Activated T-helper 1 cell treated with anti-CD3 and anti-CD28 coated beads, Interleukin-2, amount 50 U/mL, for 16 hours (primary cell): ENCODE measurements at places on chromosomes 12 and 14.

GRCh38 chr12:31324845-31325523, 966 bp downstream of the SINHCAF start:
- DNase-seq = peak; percentile 15

GRCh38 chr12:108215458-108215857, 86.4 kb downstream of the WSCD2 start:
- DNase-seq = no peak

- no peak for DNase-seq
These were observed 330.2 kb downstream of the DPF3 start for GRCh38 chr14:72563676-72564075.

- DNase-seq = no peak
These were observed 20.7 kb upstream of the NEK9 start for GRCh38 chr14:75147423-75148071.

- DNase-seq = no peak
These were observed 85.2 kb downstream of the TMTC3 start for GRCh38 chr12:88227263-88227662.

DNA sequence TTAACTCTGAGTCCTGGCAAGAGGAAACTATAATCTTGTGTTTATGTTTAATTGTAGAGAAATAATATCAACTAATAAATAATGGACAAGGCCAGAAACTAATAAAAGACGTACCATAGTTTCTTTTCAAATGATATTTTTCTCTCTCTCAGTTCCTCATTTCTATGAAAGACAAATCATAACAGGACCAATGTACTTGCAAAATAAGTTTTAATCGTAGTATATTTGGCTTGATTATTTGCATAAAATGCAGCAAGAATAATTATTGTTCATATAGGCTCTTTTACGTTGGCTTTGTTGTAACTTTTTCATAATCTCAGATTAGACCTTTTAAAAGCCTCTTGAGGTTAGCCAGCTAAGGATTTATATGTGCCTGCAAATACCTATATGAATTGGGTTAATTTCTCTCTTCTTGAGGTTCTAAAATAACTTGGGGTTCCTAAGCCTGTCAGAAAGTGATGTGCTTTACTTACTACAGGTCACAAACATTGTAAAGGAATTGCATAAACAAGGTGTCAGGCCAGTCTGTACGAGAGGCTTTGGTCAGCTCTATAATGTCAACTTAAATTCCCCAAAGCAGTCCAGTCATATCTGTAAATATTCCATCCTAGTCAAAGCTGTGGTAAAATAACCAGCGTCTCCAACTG, 152.8 kb upstream of the PTPRQ start:
- DNase-seq = no peak

DNA sequence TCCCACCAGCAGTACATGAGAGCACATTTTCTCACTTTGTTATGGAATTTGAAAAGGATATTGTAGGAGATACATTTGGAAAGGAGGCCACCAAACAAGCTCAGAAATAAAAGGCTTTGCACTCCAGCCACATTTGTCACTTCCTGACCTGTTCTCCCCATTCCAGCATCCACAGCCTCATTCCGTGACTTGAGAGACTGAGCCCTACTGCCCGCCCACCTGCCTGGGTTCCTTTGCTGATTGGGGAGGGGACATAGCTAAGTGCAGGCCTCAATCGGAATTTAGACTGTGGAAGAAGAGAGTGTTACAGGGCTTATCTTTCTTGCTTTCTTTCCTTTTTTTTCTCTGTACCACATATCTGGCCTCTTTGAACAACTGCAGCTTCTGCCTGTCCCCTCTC, 735.4 kb upstream of the TMEM132C start:
- DNase-seq = no peak

DNA sequence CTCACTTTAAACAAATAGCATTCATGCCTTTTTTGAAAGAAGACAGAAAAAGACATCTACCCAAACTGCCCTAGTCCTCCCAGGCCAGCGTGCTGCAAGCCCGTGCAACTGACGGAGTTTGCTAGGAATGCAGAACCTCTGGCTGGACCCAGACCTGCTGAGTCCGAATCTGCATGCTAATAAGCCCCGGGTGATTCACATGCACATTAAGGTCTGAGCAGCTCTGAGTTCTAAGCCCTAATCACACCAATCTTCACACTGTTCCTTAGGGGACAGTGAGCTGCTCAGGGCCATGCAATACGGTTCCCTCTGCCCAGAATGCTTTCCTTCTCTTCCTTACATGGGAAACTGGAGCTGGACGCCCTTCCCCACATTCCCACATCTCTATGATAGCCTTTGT, 25.2 kb downstream of the HAL start:
- no peak for DNase-seq

- no peak for DNase-seq
These were observed 18.8 kb downstream of the CEP170B start for GRCh38 chr14:104883681-104884361.

- no peak for DNase-seq
These were observed 249.1 kb downstream of the AKAP6 start for GRCh38 chr14:32578181-32578580.

- no peak for DNase-seq
These were observed 50.7 kb downstream of the TPCN1 start for GRCh38 chr12:113271853-113272561.
